Stimulated activated CD4-positive, alpha-beta T cell treated with anti-CD3 and anti-CD28 coated beads, Interleukin-2, amount 100 ng/mL, for 48 hours (primary cell): ENCODE measurements at places on chromosomes 7 and 10.

DNA sequence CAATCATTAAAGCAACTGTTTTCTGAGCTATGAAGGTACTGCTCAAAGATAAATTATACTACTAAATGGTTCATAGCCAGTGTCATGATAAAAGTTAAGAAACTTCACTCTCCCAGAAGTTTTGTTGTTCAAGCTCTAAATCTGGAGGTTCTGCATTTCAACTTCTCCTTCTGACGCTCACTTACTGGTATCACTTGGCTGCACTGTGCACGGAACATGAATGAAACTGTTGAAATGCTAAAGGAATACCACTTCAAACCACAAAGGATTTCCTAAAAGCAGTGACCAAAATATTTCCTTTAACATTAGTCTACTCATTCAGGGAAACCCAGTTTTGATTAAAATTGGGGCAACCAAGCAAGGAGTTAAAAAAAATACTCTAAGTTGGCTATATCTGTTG, 93.6 kb downstream of the UBE2H start:
- DNase-seq = no peak

- no peak for DNase-seq
These were observed 11.2 kb upstream of the CCSER2 start for GRCh38 chr10:84317174-84317573.

DNA sequence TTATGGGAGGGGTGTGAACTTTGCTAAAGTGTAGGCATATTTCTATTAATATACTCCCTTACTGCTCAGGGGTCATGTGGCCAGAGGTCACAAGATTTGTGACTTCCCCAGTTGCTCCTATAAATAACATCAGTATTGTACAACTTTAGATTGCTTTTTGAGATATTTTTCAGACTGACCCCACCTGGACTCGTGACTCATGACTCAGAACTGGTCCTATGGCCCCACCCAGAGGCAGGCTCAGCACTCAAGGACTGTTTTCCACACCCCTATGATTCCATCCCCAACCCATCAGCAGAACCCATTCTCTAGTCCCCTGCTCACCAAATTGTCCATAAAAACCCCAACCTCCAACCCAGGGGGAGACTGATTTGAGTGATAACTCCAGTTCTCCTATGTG, 2.7 kb upstream of the CUL2 start:
- DNase-seq = no peak

DNA sequence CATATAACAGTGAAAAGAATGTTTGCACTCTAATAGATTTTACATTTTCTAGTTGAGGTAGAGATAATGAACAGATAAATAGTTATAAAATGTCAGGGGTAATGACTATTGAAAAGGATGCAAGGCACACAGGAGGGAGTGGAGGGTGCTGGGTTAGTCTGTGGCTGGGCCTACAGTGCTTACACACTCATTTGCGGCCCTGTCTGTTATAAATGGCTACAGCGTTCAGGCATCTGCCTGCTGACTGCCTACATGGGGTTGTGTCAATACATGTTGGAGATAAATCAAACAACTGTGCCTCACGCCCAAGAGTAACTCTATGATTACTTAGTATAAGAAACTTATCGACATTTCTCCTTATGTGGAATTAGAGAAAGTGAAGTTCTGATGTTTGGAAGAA, 313.3 kb downstream of the ACTR3B start:
- no peak for DNase-seq

GRCh38 chr10:128068398-128069285, 57.6 kb downstream of the MKI67 start:
- DNase-seq = no peak

- no peak for DNase-seq
These were observed 51.5 kb upstream of the GRM3 start for GRCh38 chr7:86592185-86592584.

DNA sequence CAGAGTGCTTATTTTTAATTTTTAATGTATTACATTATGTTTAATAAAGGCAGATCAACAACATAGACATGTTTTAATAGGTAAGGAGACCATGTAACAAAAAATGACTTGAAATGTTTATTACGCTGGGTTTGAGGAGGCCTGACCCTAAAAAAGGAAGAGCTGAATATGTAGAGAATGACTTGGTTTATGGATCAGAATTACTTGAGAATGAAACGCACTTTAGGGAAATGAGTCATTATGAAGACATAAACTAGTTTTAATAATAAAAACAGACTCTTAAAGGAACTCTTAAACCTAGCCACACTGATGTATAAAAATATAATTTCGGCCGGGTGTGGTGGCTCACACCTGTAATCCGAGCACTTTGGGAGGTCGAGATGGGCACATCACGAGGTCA, 56.5 kb downstream of the CTTNBP2 start:
- DNase-seq = no peak

DNA sequence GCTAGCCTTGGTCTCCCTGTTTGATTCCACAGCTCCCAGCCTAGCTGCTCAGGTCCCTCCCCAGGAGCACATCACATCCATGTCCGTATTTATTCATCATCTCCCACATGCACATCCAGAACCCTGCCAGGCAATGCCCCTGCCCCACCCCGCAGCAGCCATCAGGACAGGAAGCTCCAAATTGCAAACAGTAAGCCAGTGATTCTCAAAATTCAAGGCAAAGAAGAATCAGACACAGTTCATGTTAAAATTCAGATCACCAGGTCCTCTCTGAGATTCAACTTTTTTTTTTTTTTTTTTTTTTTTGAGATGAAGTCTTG, 17.7 kb downstream of the LRRC20 start:
- no peak for DNase-seq

- no peak for DNase-seq
These were observed 166.3 kb downstream of the ARHGAP12 start for GRCh38 chr10:31762316-31762715.

- DNase-seq = no peak
These were observed 73.4 kb downstream of the SRPK2 start for GRCh38 chr7:105315357-105315756.

GRCh38 chr10:12852687-12853086, 148.8 kb downstream of the CCDC3 start:
- no peak for DNase-seq

- DNase-seq = no peak
These were observed 542.4 kb downstream of the SORCS3 start for GRCh38 chr10:105183536-105183935.

- no peak for DNase-seq
These were observed 10.5 kb downstream of the ST8SIA6 start for GRCh38 chr10:17443707-17444387.

DNA sequence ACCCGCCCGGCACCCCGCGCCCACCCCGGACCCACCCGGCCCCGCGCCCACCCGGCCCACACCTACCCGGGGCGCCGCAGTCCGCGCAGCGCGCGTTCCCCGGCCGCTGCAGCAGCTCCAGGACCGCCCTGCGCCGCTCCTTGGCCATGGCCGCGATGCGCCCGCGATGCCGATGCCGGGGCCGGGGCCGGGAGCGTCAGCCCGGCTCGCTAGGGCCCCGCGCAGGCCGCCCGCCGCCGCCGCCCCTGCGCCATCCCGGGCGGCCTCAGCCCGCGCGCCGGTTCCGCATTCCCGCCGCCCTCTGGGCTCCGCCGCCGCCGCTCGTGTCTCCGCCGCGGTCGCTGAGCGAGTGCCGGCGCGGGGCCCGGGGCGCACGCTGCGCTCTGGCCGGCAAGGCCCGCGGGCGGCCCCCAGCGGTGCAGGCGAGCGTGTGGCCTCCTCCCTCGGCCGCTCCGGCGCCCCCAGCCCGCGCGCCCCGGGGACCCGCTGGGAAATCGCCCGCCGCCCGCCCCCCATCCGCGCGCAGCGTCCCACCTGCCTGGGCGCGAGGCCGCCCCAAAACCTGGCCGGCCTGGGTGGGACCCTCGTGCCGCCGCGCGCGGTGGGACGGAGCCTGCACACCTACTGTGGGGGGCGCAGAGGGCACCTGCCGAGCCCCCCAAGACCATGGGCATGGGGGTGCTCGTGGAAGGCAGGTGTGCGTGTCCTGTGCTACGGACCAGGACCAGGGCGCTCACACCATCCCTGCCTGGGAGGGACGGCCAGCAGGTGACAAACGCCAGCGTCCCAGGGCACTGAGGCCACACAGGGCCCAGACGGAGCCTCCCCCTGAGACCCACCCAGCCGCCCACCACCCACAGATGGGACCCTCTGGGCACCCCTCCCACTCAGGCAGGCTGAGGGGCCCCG, at the start of gene ADAP1:
TSS of gene ADAP1 (minus strand) at position 351 of the 909 bp plus-strand sequence. CDS start at position 148, 203 bp downstream.
- peak; percentile 54 for DNase-seq

DNA sequence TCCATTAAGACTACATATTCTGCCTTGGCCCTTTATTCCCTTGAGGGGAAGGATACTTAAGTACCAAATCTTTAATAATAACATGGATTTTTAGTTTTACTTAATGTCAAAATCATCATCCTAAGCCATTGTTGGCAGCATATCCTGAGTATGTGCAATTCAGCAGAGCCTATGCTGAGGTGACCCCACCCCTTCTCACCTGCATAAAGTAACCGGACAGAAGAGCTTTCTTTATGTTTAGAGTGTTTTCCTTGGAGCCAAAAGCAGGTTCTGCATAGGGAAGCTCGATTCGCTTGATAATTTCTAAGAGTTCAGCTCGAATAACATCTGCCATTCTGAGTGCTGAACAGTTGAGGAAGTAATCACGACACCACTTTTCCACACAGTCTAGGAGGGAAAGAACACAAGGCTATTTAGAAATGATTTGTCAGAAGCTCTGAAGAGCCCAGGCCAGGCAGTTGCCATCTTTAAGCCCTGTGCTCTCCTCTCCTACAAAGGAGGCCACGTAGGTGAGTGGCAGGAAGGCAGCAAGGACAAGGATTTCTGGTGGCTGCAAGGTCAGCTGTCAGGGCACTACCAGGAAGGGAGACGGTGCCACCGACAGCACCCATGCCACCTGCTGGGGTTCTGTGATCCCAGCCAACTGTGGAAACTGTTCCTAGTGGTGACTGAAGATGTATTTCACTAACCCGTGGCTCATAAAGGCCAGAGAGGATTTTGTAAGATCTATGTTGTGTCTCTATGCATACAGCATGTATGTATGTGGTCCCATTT, 15.6 kb downstream of the BCCIP start:
- DNase-seq = no peak

DNA sequence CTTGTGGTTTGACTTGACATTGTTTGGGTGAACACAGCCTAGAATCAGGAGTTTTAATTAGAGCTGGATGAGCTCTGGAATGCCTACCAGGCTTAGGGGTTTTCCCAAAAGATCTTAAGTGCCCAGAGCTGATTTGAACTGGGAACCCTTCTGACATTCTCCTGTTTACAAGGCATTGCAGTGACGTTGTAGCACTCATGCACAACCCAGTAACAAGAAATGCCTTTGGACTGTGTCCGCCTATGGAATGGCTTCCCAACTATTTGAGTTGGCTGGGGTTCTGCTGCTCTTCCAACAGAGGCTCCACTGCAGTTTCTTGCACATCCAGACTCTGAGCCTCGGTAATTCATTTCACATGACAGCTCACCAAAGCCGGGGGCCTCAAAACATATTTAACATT, 76.7 kb upstream of the MKX start:
- DNase-seq = no peak

DNA sequence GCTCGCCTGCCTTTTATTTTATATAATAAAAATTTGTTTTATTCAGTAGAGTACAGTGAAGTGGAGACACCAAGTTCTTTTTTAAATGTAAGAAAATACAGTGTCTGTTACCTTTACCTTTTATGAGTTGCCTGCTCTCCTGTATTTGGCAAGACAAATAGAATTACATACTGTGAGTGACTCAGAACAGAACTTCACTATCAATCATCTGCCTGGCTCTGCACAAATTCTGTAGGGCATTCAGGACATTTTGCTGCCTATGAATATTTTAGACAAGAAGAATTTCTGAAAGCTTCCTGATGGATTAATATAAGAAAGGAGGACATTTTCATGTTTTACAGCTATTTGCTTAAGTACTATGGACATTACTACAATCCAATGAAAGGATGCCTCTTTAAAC, 135.4 kb upstream of the PHF14 start:
- no peak for DNase-seq

GRCh38 chr7:106545275-106545674, 115.7 kb downstream of the CCDC71L start:
- DNase-seq = no peak

DNA sequence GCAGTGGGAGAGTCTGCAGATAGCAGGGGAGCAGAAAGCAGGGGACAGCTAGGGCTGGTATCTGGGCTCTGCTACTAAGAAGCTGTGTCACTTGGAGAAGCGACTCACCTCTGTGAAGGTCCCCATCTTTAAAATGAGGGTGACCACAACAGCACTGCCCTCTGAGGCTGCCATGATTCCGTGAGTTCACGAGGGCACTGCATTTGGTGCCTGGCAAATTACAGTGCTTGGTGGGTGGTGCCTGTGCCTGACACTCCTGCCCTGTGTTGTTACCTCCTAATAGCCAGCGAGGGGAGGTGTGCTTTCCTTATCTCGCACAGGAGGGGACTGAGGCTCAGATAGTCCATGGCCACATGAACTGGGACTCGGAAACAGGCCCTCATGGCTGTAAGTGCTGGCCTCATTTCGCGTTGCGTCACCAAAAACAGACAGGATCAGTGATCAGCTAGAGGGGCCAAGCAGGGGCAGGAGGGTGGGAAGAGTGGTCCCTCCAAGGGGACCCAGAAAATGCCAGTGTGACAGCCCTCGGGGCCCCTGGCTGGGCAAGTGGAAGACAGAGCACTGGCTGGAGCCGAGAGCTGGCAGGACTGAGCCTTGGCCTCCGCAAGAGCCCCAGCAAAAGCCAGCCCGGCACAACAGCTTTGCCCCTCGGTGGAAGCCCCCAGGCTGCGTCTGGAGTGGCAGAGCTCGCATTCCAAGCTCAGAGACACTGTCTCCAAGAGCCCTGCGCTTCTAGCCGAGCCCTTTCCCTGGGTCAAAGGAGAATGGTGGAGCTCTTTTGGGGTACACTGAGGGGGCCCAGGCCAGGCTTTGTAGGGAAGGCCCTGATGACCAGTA, 17.3 kb upstream of the BNIP3 start:
- no peak for DNase-seq

DNA sequence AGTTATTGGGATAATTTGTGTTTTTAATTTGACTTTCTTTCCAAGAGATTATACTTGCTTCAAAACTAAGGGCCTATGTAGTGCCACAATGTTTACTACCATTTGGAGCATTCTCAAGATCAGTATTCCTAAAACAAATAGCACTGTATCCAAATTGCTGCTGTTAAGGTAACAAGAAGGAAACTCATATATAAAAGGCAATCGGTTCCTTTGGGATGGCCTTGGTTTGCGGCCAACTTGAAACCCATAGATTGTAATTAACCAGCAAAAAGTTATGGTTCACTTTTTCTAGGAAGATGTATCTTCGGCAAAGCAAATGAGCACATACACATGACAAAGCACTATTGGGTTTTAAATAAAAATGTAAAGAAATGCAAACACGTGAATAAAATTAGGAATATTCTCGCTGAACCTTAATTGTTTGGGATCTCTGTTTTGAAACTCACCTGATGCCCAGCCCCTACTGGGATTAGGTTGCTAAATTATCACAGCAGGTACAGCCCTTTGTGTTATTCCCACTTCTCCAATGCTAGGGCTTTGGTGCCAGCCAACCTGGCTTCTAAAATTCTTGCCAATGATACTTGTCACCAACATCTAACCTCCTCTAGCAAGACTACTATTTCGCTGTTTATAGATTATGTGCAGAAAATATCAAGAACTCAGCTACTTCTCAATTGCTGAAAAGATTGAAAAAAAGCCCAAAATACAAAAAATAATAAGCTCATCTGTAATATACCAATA, 16.0 kb downstream of the CDNF start:
- DNase-seq = no peak
